ENCODE measurements at places on chromosomes 12 and 14.

DNA sequence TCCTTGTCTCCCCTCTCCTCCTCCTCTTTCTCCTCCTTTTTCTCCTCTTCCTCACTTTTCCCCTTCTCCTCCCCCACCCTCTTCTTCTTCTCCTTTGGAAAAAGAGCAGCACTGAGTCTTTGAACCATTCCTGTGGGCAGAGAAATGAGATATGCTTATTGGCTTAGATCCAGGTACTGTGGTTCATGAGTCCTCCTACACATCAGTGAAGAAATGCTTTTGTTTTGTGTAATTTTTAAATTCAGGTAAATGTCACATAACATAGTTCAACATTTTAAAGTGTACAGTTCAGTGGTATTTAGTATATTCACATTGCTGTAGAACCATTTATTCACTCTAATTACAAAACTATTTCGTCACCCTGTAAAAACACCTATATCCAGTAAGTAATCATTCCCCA, 402.1 kb downstream of the AACS start:
- DNase-seq: no peak

GRCh38 chr12:53381731-53382630, 2.0 kb downstream of the SP1 start:
- peak; percentile 15 for DNase-seq

DNA sequence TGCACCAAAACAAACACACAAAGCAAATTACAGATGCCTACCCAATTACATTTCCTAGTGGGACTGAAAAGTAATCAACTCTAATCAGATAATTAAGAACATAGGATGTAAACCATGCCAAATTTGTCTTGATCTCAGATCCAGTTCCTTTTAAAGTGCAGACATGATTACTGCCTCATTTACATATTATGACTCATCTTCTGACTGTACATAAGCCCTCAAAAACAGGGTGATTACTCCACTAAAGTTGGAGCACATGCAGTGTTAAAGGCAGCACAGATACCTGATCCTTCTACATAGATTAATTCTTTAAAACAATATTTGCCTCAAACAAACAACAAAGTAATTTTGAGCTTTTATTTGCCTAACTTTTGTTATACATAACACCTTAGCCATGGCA, 337.2 kb downstream of the RPS29 start:
- no peak for DNase-seq

DNA sequence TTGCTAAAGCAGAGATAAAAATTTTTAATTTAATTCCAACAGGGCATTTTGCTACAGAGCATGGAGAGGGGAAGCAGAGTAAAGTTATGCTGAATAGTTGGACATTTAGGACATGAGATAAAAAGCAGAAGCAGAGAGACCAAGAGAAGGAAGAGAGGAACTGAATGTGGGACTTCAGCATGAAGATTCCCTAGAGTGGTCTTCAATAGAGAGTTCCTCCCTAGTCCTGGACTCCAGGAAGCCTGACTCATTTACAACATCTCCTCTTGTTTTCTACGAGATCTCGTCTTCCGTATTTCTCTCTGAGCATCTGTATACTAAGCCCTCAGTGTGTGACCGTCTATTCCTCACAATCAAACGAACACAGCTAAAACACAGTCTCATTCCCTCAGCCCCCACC, 35.2 kb upstream of the IFT81 start:
- no peak for DNase-seq

DNA sequence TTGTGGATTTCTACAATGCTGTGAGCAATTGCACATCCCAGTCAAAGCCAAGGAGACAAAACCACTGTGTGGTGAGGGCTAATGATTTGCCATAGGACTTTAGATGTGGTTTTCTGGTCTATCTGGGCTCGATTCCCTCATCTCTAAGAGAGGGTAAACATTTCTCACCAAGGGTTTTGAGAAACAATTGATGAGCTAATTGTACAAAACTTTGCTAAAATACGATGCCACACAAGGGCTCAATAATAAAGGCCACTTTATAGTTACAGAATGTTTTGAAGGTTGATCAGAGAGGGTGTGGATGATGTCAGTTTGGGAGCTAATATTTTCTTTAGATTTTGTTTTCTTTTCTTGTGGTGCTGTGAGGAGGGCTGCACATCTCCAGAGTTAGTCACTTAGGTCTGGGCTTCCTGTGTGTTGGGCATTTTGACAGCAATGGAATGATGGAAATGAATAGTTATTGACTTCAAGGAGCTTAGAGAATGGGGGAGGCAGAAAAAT, 60.8 kb upstream of the SLC38A4 start:
- no peak for DNase-seq

DNA sequence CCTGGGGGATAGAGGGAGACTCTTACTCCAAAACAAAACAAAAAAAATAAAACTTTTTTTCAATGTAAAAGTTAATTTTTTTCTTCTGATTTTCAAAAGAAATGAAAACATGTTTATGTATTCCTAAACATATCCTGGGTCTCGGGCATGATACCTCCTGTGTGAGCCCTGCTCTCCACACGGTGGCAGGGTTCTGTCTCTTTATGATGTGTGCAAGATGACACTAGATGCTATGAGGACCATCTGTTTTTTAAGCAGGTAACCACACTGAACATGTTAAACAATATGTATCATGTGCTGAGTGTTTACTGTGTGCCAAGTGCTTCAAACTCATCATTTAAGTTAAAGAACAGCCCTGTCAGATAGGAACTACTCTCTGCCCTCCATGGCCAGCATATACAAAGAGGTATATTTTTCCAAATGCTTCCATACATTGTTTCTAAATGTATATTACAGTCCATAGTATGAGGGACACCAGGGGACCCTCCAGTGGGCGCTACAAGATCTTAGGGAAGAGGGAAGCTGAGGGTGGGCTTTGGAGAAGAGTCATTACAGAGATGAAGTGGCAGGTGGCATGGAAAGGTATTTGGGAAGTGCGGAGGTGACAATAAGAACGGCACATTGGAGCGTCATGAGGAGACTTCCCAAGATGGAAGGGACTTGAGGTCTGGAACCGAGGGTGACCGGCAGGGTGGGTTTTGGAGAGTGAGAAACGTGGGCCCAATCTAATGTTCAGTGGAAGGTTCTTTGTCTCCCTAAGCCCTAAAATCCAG, 28.5 kb downstream of the FOS start:
- DNase-seq: no peak

GRCh38 chr14:38941488-38941887, 161.5 kb downstream of the SEC23A start:
- DNase-seq: no peak

GRCh38 chr12:48197549-48197970, 5.5 kb downstream of the OR10AD1 start:
- no peak for DNase-seq

DNA sequence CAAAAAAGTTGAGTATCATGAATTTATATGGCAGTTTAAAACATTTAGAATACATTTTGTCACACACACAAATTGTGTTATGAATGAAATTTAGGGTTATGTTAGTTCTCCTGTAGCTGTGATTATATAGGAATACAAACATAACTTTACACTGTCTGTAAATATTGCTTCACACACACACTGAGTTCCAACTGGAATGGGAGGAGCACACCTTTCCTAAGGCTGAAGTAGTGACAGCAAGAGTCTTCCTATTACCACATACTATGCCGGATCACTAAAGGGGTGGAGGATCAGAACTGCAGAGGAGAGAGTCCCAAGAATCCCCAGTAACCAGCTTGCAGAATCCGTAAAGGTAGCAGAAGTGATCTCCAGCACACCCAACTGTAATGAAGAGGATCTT, 63.7 kb downstream of the DNAI7 start:
- no peak for DNase-seq

GRCh38 chr12:91920276-91920675, 225.4 kb downstream of the BTG1 start:
- DNase-seq: no peak

GRCh38 chr14:56491299-56492285, 88.0 kb upstream of the TMEM260 start:
- no peak for DNase-seq

GRCh38 chr12:84075991-84076390, 836.6 kb downstream of the SLC6A15 start:
- DNase-seq: no peak

GRCh38 chr12:109764123-109764522, 50.5 kb downstream of the FAM222A start:
- DNase-seq: no peak

DNA sequence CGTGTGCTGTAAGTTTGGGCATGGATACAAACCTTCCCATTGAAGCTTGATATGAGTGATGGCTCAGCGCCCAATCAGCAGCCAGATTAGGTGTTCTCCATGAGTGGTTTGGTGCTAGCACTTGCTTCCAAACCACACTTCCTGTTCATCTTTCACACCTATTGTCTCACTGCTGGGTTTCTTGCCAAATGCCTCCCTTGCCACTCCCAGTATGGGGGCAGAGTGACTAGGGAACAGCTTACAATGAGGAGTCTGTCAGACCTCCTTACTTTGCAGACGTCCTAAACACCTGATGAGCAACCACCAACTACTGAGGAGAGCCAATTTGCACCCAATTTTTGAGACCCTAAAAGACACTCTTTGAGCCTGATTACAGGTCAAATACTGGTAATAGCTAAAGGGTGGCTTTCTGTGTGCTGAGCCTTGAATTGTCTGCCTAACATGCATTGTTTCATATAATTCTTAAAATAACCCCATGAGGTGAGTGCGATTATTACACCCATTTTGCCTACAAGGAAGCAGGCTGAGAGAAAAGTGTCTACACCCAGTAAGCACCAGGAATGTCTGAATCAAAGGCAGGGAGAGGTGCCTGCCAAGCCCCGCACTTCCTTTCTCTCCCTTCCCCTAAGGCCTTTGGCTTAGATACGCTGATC, 48.4 kb upstream of the FOS start:
- DNase-seq: peak; percentile 33

DNA sequence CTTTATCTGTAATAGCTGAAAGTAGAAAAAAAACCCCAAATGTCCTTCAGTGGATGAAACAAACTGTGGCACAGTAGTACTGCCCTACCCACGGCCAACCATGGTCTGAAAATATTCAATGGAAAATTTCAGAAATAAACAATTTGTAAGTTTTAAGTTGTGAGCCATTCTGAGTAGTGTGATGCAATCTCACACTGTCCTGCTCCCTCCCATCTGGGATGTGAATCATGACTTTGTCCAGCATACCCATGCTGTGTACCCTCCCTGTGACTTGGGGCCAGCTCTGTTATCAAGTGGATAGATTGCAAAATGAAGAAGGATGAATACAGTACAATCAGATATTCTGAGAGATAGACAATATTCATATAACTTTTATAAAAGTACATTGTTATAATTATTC, 106.2 kb downstream of the SMOC1 start:
- no peak for DNase-seq

DNA sequence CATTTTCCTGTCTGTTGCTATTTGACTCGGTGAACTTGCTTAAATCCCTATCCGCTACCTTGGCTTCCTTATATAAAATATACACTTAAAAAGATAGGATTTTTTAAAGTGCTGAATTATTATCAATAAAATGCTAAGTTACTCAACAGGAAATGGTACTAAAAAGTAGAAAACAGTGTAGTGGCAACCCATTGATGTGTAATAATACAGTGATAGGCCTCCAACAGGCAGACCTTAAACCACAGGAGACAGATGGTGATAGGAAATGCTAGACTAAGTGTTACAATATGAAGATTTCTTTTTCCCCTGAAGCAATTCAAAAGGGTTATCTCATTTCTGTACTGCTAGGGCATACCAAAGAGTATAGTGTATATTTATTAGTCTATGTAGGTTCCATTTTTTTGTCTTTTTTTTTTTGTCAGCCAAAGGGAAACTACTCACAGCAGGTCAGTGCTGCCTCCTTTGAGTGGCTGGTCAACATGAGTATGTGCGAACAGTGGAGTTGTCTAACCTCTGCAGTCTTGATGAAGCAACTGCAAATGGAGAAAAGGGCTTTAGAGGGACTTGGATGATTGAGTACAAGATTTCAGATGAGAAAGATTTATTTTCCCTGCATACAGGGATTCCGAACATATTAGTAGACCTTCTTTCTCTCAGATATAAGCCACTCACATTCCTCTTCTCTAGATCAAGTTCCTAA, 183.8 kb downstream of the ACSS3 start:
- DNase-seq: no peak
